Hematopoietic multipotent progenitor cell treated with erythropoietin and hydrocortisone succinate and interleukin-3 and kit ligand, for 17 days (in vitro differentiated cells): ENCODE measurements at places on chromosomes 4 and X.

DNA sequence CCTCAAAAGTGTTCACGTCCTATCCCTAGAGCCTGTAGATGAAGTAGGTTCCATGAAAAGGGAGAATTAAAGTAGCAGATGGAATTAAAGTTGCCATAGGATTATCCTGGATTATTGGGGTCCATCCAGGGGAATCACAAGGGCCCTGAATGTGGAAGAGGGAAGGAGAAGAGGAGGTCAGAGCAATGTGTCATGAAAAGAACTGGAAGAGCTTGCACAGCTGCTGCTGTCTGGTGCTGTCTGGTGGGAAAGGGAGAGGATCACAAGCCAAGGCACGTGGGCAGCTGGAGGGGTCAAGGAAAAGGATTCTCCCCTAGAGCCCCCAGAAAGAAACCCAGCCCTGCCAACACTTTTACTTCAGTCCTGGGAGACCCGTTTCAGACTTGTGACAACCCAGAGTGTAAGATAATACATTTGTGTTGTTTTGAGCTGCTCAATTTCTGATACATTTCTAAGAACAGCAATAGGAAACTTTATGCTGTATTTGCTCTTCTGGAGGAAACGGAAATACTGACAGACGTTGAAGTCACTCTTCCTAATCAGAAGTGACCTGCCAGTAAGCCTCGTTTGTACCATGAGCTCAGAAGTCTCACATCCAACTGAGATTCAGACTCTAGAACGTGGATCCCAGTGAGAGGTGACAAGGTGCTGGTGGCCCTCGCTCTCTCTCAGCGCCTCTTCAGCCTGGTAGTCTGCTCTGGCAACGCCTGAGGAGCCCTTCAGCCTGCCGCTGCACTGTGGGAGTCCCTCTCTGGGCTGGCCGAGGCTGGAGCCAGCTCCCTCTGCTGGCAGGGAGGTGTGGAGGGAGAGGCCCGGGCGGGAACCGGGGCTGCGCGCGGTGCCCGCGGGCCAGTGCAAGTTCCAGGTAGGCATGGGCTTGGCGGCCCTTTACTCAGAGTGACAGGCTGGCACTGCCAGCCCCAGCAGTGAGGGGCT lies 34.7 kb upstream of the ENPP6 start:
- DNase-seq = no peak

- DNase-seq = no peak
Measured at GRCh38 chrX:42090395-42090794, 167.0 kb upstream of the CASK start.

- DNase-seq = no peak
Measured at GRCh38 chr4:136881666-136882065, 650.6 kb downstream of the PCDH18 start.

- DNase-seq = no peak
Measured at GRCh38 chr4:921830-922331, 10.2 kb downstream of the GAK start.

DNA sequence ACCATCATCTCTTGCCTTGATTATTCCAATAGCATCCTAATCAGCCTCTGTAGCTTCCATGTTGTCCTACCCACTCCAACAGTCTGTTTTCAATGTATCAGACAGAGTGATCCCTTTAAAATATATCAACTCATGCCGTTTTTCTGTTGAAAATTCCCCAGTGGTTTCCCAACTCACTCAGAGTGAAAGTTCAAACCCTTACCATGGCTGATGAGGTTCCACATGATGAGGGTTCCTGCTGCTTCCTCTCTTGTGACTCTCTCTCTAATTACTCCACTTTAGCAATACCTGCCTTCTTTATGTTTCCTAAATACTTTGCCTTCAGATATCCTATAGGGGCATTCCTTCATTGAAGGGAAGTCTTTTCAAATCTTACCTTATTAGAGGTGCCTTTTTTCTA lies 334.7 kb downstream of the PPP1R2C start:
- DNase-seq = no peak

DNA sequence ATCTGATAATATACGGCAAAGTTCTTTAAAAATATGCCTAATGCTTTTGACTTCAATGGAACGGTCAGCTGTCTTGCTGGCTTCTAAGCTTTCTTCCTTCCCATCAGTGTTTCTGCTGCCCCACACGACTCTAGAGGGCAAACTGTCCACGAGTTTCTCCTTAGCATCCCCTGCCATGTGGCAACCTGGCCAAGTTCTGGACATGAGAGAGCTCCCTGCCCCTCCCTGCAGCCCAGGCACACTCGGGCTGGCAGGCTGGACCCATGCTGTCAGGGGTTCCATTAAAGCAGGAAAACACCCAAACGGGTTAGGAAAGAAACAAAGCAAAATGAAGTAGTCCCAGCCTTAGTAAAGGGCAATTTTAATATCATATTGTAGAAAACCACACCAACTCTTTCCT lies 38.8 kb downstream of the KDR start:
- no peak for DNase-seq

GRCh38 chrX:19566359-19567222 lies 51.3 kb upstream of the MAP3K15 start:
- DNase-seq = no peak

GRCh38 chr4:34766935-34767334 lies 1477.4 kb downstream of the ARAP2 start:
- no peak for DNase-seq

DNA sequence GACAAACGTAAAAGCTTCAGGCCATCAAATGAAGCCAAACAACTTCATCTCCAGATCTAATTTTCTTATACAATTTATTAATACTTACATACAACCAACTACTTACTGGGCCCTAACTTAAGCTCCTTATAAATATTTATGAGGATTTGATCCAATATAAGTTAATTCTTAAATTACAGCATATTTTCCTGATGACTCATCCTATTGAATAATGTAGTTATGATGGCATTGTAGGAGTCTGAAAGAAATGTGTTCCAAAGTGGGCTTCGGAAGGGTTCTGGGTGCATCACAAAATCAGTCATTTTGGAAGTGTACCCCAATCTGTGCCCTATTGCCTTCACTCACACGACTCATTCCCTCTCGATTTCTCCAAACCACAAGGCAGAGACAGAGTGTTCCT lies 455.1 kb upstream of the CTSO start:
- DNase-seq = no peak

DNA sequence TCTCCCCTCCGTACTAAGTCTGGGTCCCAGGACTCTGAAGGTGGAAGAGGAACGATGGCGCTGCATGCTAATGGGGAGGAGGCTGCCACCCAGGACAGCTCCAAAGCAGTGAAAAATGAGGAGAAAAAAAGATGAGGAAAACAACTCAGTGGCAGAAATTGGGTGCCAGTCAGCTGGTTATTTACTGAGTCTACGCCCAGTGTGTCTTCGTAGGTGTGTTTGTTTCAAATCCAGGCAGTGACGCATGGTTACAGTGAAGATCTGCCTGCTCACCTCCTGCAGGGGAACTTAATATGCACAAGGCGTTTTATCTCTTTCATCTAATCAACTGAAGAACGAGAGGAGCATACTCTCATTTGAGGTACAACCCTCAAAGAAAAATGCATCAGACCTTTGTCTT lies 70.9 kb upstream of the FBXW7 start:
- no peak for DNase-seq

DNA sequence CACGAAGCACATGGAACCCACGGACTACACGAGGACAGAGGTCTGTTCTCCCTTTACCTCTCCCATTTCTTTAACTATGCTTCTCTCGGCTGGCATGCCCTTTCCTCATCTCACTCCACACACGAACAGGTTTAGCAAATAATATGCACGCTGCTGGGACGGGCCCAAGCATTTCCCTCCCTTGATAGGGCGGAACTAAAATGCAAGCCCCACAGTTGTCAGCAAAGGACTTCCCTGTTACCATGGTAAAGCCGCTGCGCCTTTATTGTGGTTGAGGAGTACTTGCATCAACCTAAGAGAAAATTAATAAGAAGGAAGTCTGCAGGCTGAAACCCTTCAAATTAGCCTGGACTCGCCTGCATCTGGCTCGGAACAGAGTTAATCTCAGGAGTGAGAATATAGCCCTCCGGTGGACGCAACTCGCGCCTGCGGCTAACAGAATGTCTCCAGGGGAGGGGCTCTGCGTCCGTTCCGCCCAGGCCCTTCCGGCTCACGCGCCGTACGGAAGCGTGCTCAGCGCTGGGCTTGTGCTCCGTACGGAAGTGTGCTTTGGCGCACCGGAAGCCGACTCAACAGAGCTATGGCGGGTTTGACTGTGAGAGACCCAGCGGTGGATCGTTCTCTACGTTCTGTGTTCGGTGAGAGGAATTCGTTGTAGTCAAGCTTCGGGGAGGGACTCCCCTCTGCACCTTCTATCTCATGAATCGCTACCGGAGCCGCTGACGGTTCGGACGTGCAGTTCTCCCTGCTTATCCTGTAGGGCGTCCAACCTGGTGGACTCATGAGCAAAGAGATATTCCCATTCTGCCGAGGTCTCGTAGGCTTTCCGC lies at the start of gene CSTF2:
Gene CSTF2 (plus strand): TSS at position 555 of the 830 bp plus-strand sequence. CDS start 26 bp downstream, at position 581.
- DNase-seq = peak; percentile 51

- DNase-seq = no peak
Measured at GRCh38 chr4:26367811-26368210, 47.0 kb downstream of the RBPJ start.

DNA sequence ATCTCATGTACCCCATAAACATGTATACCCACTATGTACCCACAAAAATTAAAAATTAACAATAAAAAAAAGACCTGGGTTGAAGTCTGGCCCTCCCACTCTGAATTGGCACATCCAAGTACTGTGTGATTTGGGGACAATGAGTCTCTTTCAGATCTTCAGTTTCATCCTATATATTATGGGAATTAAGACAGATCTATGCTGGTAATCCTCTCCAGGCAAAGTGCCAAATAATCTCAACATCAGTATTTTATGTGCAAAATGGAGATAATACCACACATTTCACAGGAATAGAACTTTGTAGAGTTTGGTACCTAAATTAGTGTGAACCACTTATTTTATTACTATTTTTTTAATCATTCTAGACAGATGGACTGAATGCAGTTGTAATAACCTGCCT lies 11.0 kb upstream of the SCD5 start:
- no peak for DNase-seq

DNA sequence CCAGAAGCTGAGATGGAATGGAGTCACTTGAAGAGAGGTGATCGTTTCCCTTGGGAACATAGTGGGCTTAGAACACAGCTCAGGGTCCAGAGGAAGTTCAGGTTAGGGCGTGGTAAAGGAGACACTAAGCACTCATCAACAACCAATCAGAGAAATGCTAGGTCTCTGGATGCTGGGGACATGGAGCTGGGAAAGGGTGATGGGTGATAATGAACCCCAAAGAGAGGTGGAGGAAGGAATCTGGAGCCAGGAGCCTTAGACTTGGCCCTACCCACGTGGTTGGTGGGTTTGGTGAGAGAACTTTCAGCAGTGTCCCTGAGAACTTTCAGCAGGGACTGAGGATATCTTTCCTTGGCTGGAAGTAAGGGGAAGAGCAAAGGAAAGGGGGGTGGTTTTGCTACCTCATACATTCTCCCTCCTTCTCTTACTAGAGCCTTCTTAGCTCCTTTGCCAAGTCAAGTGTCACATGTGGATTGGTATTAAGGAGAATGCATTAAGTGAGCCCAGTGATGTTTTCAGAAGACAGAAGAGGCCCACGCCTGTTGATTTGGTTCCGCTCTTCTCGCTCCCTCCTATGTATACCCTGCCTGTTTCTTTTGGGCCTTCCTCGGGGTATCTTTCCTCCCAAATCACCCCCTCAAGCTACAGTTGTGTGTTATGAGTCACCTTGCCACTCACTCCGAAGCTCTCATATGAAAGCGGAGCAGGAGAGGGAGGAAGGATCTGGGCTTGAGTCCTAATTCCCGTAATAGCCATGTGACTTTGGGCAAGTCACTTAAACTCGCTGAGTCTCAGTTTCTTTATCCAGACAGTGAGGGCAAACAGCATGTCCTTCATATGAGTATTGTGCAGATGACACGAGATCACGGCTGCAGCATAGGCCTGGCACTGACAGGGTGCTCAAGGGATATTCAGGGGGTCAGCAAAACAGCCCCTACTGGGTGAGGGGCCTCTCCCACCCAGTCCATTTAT lies 63.1 kb downstream of the TSC22D3 start:
- no peak for DNase-seq

DNA sequence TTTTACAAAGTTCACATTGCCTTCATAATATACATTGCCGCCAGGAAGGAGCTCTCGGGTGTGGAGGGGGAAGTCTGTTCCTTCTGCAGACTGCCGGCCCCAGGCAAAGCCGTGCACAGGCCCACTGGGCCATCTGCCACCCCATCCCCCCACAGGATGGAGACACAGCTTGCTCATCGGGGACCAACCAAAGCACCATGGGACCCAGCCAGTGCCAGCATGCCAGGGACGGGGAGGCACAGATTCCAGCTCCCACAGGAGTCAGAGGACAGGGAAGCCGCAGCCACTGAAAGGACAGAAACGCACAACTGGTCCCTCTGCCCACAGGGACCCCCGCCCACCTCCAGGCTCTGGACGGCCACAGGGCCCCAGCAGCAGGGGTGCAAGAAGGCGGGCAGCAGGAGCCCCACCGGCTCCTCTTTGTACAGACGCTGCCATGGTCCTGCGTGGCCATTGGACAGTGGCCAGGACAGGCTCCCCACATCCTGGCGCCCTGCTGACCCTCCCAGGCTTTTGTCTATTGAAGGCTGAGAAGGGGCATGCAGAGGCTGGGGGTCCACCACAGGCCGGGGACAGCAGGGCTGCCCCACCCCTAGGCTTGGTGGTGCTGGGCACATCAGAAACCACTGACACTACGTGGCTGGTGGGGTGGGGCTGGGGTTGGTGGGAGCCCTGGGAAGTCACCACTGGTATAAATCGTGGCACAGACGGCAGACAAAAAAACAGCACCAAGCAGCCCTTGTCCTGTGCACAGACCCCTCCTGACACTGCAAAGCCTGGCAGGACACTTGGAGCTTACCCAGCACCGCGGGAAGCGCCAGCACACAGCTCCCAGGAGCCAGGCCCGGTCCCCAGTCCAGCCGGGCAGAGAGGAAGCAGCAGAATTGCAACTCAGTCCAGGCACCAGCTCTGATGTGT lies 89.0 kb downstream of the FAM53A start:
- no peak for DNase-seq

DNA sequence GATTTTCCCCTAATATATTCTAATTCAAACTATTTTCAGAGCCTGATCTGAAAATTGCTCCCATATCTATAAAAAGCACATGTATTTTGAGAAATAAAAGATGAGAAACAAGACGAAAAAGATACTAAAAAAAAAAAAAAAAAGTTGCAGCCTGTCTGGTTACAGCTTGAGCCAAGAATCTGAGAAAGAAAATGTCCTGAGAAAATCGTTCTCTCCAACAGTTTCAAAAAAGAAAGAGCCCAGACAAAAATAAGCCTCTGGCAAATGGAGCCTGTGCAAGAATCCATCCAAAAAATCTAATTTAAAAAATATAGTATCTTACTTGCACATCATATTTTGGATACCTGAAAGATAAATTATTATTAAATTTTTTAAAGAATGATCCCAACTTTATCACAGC lies 163.0 kb upstream of the TBL1X start:
- no peak for DNase-seq

DNA sequence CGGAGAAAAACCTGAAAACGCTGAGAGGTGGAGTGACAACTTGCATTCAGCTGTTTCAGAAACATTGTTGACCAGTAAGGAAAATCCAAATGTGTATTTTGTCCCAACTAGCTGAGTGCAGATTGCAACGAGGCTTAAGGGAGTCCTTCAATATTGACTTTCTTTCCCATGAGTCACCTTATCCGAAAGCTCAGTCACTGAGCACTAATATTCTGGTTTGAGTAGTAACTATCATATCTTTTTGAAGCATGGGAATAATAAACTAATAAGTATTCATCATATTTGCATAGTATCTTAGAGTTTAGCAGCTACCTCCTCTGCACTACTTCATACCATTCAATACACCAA lies 604.3 kb downstream of the PACRGL start:
- no peak for DNase-seq
